ENCODE measurements at places on chromosomes 6 and 20. TPM values are rescaled to one million over a fixed set of nuclear protein-coding genes. Genes with fewer than 3 reads are reported as not detected.

EPPIN gene
- polyA plus RNA-seq, result 0.36 TPM

GRCh38 chr6:150925976-150926375 is 60.5 kb downstream of the MTHFD1L start:
- DNase-seq, result no peak

- DNase-seq, result no peak
Observed at GRCh38 chr20:61621035-61621730, 369.1 kb downstream of the CDH4 start.

DNA sequence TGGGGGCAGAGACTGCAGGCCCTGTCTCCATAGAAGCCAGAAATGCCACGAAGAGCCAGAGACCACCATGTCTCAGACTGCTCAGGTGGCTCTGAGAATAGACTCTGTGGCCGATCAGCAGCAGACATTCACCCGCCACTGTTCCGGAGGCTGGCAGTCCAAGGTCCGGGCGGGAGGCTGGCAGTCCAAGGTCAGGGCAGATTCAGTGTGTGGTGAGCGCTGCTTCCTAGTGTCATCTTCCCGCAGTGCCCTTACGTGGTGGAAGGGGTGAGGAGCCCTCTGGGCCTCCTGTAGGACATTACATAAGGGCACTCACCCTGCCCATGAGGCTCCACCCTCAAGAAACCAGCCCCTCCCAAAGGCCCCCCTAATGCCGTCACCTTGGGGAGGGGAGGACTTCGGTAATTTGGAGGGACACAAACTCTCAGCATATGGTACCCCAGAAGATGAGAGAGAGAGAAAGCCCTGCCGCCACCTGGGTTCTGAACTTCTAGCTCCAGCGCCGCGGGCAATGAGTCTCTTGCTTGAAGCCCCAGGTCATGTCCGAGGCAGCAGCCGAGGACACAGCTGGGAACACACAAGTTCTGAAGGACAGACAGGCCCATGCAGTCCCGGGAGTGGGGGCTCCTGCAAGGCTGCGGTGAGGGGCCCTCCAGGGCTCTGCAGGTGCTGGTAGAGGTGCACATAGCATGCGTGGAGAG is 36.4 kb downstream of the DACT2 start:
- DNase-seq, result no peak

DNA sequence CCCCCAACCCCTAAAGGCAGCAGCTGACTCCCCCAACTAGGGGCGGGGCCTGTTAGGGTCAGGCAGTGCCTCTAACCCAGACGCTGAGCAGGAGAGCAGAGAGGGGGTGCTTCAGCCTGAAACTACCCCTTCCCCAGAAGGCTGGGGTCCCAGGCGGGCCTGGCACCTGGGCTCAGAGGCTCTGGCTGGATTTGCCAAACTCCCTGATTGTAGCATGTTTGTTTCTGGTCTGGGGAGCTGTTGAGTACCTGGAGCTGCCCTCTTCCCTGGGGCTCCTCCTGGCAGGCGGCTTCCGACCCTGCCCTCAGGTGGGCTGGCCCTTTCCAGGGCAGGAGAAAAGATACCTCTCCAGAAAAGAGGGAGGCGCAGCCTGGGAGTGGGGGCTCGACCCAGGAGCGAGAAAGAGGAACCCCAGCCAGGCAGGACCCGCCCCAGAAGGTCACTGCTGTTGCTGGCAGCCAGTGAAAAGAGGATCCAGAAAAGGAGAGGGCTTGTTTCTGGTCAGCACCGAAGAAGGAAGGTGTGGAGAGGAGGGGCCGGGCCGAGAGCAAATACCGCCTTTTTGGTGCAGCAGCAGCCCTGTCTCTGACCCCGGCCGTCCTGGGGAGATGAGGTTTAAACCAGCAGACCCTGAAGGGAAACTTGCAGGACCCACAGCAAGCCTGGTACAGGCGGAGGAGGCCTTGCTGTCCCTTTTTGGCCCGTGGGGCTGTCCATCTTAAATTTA is 810 bp upstream of the ABHD16B start:
- DNase-seq, result no peak

PRICKLE4 gene
- 2.4 TPM for polyA plus RNA-seq

- DNase-seq, result no peak
Observed at GRCh38 chr20:53581444-53582250, 12.0 kb downstream of the ZNF217 start.

GJA10 gene
- not detected for polyA plus RNA-seq

CASS4 gene
- 3.6 TPM for polyA plus RNA-seq

TMC2 gene
- polyA plus RNA-seq, result 0.10 TPM

HCRTR2 gene
- 0.28 TPM for polyA plus RNA-seq

- DNase-seq, result no peak
Observed at GRCh38 chr20:14780508-14780907, 443.1 kb upstream of the FLRT3 start.

All from right renal cortex interstitium (tissue), 3 donors.